ENCODE measurements at places on chromosomes 5 and 9.

DNA sequence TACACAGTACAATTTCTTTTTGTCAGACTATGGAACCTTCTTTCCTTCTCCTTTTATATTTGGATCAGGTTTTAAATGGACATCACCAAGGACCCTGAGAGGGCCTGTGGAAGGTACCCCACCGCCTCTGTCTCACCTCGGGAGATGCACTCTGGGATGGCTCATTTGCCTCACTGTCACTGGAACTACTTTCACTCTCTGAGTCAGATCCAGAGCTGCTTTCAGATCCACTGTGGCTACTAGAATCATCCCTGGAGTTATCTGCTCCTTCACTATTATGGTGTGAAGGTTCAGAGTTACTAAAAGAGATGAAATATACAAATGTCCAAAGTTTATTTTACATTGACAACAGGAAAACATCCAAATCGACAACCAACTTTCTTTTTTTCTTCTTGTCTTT lies 24.6 kb downstream of the LEAP2 start:
- no peak for DNase-seq

DNA sequence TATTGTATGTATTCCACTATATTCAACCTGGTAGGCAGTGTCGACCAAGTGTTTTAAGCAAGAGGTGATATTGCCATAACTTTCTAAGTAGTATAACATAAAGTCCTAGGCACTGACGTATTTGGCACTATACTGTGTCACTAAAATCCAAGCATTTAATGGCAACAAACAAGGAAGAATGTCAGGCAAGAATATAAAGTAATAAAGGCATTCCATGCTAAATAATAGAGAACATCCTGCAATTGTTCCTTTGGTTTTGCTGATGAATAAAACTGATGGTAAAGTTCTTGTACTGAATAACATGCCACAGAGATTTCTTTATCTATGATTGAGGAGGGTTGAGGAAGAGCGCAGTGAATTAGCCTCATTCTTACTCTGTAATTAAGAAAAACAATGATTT lies 256.9 kb downstream of the HINT1 start:
- no peak for DNase-seq

DNA sequence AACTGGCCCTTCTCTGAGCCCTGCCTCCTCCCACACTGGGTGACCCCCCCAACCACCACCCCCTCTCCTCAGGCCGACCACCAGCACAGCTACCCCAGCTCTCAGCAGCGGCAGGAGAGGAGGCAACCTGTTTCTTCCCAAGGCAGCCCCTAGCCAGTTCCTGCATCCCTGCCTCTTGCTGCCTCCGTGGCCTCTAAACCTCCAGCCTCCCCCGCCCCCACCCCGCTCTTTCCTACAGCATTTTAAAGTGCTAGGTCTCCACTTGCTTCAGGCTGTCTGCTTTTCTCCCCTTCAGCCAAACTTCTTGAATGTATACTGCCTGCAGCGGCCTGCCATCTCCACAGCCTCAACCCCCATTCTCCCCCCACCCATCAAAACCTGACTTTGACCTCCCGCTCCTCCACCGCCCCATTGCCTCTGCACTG lies 135.6 kb downstream of the DAB2IP start:
- DNase-seq, result no peak

DNA sequence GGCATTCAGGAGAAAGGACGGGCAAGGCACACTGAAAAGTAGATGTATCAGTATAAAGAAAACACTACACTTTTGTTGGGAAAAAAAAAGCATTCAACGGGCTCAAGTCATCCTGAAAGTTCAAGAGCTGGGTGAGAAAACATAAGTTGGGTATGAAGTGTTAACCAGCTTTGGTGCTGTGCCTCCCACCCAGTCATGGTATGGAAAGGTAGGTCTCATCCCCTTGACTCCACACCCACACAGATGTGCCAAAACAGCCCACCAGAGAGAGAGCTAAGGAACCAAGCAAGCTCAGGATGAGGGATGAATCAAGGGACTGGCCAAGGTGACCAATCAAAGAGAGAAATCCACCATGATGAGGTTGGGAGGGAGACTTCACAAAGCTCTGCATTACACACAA lies 54.7 kb downstream of the ESM1 start:
- DNase-seq, result no peak

DNA sequence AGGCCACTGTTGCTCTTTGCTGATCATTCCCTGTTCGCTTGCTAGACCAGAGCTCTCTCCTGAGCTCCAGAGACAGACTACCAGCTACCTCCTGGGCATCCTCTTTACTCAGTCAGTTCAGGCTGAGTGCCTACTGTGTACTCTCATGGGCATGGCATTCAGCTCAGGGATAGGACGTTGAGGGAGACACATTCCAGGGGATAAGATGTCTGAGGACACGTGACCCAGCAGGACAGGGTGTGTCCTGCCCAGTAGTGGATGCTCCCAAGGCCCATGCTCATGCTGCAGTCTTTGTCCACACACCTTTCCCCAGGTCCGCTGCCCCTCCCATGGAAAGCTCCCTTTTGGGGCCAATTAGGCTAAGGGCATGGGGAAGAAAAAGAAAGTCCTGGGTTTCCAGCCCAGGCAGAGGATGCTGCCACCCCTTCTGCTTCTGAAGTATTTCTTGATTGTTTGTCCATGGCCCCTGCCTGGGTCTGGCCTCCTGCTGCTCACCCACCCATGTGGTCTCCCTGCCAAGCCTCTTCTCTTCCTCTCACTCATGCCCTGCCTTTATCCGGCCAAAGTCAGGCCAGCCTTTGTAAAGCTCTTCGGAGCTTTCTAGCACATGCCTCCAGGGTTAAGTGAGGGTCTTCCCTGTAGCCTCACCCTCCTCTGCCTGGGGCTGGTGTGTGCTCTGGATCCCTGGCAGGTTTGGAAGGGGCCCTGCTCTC lies 60.5 kb upstream of the PITX1 start:
- DNase-seq, result peak; percentile 26

DNA sequence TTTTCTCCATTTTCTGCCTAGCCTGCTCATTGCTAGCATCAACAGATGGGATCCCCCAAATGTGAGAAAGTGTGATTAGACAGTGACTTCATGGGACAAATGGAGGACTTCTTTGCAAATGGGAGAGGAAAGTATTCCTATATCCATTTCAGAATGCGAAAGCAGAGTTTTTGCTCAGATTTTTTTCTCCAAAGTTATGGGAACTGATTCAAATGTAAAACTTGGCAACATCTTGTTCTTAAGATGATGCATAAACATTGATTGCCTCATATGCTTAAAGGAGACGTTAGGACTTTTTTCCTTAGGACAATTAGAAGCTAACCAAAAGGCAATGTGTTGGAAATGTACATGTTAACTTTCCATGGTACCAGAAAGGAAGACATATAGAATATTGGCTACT lies 704.3 kb upstream of the ZNF608 start:
- DNase-seq, result no peak

DNA sequence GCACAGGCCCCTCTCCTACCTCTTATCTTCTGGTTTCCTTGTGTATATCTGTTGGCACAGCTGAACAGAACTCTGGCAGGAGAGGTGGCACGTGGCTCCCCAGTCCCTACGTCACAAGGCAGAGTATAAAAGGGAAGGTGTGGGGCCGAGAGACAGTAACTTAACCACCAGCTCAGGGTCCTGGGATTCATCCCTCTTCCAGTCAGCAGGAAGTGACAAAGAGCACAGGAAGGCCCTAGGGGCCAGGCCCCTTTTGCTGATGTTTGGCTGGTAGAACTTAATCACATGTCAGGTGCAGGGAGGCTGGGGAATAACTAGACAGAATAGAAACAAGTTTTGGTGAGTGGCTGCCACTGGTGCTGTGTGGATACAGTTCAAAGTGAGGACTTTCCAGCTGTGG lies 4.5 kb upstream of the ICE1 start:
- no peak for DNase-seq

- no peak for DNase-seq
Observed at GRCh38 chr5:153755913-153756500, 265.5 kb downstream of the GRIA1 start.

DNA sequence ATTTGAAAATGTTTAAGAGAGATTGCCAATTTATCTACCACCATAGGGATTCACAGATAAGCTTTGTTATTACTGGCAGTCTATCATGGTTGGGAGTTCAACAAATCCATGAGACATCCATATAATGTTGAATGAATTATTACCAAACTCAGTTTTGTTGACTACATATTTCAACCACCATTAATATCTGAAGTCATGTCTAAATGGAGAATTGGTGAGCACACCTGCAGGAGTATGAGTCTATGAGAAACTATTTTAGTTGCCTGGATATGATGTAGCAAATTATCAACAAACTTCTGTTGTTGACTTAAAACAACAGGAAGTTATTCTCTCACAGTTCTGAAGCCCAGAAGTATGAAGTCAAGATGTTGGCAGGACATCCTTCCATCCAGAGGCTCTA lies 126.8 kb upstream of the FBXL7 start:
- no peak for DNase-seq

DNA sequence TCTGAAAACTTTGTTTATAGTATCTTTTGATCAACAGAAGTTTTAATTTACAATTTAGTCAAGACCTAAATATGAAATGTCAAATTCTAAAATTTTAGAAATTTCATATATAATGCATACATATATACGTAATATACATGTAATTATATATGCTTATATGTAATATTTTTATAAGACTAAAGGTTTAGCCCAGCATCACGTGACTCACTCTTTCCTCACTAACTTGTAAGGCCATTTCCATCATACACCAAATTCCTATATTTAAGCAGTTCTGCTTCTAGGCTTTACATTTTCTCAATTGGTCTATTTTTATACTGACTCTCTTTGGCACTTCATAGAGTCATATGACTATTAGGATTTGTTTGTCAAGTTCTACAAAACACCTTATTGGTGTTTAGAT lies 56.4 kb downstream of the CFAP95 start:
- no peak for DNase-seq

DNA sequence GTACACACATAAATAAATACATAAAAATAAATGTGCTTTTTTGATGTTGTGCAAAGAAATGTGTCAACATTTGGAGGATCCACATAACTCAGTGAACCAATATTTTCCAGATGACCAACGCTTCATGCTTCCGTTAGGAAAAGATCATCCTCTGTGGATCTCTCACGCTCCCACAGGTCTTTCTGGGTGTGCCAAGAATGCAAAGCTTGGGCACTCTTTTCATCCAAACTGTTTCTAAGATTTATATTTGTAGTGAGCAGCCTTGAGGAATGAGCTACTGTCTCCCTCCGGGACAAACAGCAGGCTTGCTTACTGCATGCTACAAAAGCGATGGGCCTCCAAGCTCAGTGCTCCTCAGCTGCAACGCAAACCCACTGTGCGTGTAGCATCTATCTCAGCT lies 46.2 kb upstream of the RUFY1 start:
- DNase-seq, result no peak

- DNase-seq, result no peak
Observed at GRCh38 chr9:12230708-12231107, 462.5 kb upstream of the TYRP1 start.

GRCh38 chr5:61768692-61769281 lies 436.7 kb downstream of the ZSWIM6 start:
- DNase-seq, result peak; percentile 2

- DNase-seq, result no peak
Observed at GRCh38 chr9:100354121-100354800, 1.5 kb upstream of the TEX10 start.

GRCh38 chr9:133830310-133830709 lies 92.2 kb upstream of the SARDH start:
- no peak for DNase-seq

Measured in HS-27A (cell line).